ENCODE measurements at places on chromosomes 3 and 15.

DNA sequence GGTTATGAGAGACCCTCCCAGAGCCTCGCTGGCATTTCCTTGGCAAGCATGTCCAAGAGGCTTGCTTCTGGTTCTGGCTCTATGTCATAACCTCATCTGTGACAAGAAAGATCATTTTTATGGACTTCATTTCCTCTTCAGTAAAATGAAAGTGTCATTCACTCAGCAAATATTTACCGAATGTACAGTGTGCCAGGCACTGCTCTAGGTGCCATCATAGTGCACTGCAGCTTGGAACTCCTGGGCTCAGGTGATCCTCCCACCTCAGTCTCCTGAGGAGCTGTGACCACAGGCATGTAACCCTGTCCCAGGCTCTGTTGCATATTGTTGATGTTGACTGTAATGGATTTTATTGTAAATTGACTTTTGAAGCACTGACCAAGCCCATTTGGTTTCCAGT is 18.7 kb upstream of the ITPKA start:
- DNase-seq: no peak

DNA sequence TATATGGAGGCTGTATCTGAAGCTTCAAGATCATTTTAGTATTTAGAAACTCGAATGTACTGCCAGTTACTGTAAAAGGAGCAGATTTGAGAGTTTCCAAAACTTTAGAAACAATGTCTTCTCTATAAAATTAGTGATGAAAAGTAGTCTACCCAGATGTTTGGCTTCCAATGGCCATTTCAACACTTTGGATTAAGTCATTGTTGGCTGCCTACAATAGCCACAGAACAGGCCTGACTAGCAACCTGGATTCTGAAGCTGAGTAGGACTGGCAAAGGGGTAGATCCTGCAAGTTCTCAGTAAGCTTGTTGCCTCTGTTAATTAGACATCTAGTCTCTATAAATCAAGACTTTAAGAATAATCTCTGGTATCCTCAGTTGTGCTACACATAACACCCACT is 239.0 kb upstream of the KCNMB2 start:
- no peak for DNase-seq

- DNase-seq: no peak
Measured at GRCh38 chr15:48888836-48889235, 10.9 kb downstream of the EID1 start.

GRCh38 chr3:107409365-107409764 is 32.1 kb downstream of the CCDC54 start:
- no peak for DNase-seq

DNA sequence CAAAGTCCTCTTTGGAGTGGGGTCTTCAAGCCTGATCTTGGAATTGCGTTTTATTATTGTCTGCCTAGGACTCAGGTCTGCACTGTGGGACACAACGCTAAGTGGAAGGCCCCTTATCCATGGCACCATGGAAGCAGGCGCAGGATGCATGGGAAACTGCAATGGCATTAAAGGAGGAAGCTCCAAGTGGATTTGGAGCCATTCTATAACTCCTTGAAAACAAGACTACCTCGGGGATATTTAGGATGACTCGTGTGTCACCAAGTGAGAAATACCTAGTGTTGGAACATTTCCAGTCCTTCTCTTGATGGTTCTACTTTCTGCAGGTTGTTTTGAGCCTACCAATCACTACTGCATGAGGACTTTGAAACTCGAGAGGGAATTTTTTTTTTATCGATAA is 126.6 kb upstream of the ZBED2 start:
- DNase-seq: no peak

GRCh38 chr3:113546414-113546893 is 14.1 kb downstream of the SIDT1 start:
- DNase-seq: no peak

DNA sequence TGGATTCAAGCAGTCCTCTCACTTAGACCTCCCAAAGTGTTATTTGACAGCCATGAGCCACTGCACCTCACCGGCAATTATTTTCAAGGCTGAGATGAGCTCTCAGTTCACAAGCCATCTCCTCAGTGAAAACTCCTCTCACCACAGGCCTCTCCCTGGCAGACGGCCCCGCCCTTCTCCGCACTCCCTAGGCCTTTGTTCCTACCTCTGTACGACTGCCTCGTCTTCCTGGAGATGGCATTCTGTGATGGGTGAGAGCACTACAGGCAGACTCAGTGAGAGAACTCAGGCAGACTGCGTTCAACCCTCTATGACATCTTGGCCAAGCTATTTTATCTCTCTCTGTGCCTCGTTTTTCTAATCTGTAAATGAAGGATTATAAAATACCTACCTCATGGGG is 67.0 kb upstream of the TPM1 start:
- DNase-seq: no peak

- DNase-seq: no peak
Measured at GRCh38 chr3:196042673-196043072, 39.2 kb downstream of the TFRC start.

GRCh38 chr3:63521657-63522056 is 130.8 kb upstream of the SNTN start:
- DNase-seq: no peak

- peak; percentile 42 for DNase-seq
Measured at GRCh38 chr3:13111173-13111872, 38.1 kb upstream of the IQSEC1 start.

GRCh38 chr15:34682674-34683073 is 72.1 kb downstream of the GJD2 start:
- peak; percentile 82 for DNase-seq

DNA sequence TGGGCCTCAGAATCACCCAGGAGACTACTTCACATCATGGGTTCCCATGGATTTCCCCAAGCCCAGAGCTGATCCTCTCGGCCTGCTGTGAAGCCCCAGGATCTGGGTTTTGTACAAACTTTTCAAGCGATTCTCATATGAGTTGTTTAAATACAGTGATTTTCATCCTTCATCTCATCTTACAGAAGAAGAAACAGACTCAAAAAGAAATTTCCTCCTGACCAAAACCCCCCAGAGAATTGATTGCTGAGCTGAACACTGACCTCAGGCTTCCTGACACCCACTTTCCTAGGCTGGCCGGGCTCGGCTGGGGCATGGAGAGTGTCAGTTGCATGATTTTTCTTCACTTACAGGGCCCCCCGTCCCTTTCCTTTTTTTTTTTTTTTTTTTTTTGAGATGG is 60.3 kb downstream of the BDH1 start:
- no peak for DNase-seq

GRCh38 chr3:148360051-148360450 is 337.7 kb upstream of the AGTR1 start:
- no peak for DNase-seq

GRCh38 chr15:40044717-40045571 is 6.0 kb upstream of the SRP14 start:
- peak; percentile 57 for DNase-seq

- DNase-seq: no peak
Measured at GRCh38 chr3:185470323-185470722, 28.5 kb downstream of the TMEM41A start.

GRCh38 chr3:16633948-16634347 is 28.7 kb upstream of the DAZL start:
- DNase-seq: no peak
